ENCODE measurements at places on chromosomes 4 and X.

DNA sequence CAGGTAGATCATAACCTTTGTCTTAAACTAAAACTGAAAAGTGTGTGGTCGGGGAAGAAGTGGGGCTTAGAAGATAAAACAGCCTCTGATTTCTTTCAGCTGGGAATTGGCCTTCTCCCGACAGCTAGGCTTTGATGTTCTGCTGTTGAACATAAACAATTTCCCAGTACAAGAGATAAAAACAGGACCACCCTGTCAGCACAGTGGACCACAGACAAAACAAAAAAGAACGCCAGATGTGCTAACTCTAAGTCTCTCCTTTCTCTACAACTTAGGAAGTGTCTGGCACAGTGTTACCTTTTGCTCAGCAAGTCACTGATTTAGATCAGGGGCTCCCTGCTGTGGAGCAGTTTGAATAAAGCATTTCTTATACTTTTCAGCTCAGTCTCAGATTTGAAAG lies 87.5 kb upstream of the UXT start:
- no peak for DNase-seq

DNA sequence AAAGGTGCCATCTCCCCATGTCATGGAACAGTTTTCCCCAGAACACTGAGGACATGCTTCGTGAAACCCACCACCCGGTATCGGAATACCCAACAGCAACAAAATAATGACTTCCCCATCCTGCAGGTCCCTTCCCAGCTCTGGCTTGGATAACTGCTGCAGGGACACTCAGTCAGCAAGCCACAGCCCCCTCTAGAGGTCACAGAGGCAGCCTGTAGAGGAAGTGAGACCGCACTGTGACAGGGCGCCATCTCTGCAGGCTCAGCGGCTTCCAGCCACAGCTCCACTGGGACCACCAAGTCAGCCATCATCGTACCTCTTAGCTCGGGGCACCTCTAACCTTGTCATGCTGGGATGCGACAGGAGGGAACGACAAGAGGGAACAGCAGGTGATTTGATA lies 315.9 kb downstream of the LDB2 start:
- no peak for DNase-seq

DNA sequence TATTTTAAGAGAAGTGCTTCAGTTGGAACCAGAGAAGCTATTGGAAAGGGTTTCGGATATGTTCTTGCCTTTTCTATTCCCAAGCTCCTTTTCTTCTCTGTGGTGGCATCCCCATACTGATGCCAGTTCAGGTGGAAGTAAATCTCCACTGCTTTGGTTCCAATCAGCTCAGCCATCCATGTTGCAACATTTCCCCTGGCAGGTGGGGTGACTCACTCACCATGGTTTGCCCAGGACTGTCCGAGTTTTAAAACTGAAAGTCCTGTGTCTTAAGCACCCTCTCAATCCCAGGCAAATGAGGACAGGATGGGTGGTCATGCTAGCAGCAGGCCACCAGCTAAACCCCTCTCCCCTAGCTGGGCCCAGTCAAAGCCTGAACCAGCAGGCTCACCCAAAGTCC lies 15.1 kb downstream of the RAI2 start:
- no peak for DNase-seq

DNA sequence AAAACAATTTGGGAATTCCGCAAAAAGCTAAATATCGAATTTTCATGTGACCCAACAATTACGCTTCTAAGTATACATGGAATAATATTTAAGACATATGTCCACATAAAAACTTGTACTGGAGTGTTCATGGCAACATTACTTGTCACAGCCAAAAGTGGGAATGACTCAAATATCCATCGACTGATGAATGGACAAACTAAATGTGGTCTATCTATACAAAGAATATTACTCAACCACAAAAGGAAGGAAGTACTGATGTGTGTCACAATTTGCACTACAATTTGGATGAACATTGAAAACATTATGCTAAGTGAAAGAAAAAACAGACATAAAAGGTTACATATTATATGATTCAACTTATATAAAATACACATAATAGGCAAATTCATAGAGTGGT lies 71.9 kb downstream of the AFF2 start:
- no peak for DNase-seq

GRCh38 chrX:151982222-151982621 lies 7.7 kb upstream of the GABRE start:
- no peak for DNase-seq

DNA sequence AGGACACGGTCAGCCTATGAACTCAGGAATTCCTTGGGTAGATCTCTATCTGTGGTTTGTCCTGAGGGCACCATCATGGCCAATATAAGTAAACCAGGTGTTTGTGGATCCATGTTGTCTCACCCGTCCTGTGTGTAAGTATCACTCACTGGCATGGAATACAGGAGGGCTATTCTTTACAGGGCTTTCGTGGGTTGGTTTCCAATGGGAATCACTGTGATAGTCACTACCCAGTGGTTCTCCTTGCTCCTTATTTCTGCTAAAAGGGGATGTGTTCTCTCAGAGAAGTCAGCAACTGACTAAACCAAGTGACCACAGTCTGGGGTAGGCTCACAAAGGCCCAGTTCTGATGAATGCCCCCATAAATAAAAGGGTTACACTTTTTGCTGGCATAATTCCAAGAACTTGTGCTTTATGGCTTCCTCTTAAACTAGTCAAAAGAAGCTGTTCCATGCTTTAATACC lies 236.7 kb upstream of the JADE1 start:
- no peak for DNase-seq

GRCh38 chrX:39721566-39722279 lies 376.0 kb downstream of the BCOR start:
- no peak for DNase-seq

- peak; percentile 76 for DNase-seq
Observed at GRCh38 chr4:40247350-40247749, 50.5 kb downstream of the RHOH start.

- DNase-seq: no peak
Observed at GRCh38 chr4:73414936-73415271, 10.8 kb downstream of the ALB start.

DNA sequence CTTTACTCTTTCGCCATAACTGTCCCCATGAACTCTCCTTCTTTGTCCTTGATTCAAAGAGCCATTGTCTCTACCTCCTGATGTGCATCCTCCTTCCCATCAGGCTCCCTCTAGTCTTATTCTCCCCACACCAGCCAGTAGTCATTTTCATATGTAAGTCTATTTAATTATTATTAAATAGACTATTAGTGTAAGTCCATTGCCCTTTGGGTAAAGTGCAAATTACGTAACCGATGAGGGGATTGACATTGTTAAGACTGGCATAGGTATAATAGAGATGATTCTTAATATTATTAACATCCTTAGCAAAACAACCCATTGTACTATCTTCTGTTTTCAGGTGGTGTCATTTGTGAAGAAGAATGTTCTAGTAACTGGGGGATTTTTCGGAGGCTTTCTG lies 16.7 kb downstream of the CMC4 start:
- no peak for DNase-seq

- DNase-seq: no peak
Observed at GRCh38 chr4:37241647-37242046, 2.9 kb upstream of the NWD2 start.

GRCh38 chr4:69156913-69157312 lies 57.6 kb downstream of the UGT2B11 start:
- no peak for DNase-seq

Measured in CD4-positive, alpha-beta T cell treated with Interleukin-21 for 1 hour (primary cell).